ENCODE measurements at places on chromosomes 2 and 18. TPM values are rescaled to one million over a fixed set of nuclear protein-coding genes. Genes with fewer than 3 reads are reported as not detected.

The LYG2 gene
- total RNA-seq, result not detected

The MLPH gene
- total RNA-seq, result 0.98 TPM

The ARHGEF33 gene
- 2.7 TPM for total RNA-seq

The TAF1B gene
- total RNA-seq, result 22.9 TPM

The NAT8 gene
- not detected for total RNA-seq

The RFTN2 gene
- 18.7 TPM for total RNA-seq

The SULT1C4 gene
- 16.7 TPM for total RNA-seq

The LOXHD1 gene
- total RNA-seq, result 0.25 TPM

The HRH4 gene
- total RNA-seq, result not detected

The KANSL1L gene
- total RNA-seq, result 63.4 TPM

The NLRC4 gene
- total RNA-seq, result 0.49 TPM

The NOSTRIN gene
- total RNA-seq, result 7.1 TPM
